ENCODE measurements at places on chromosomes 1 and 21. TPM values are rescaled to one million over a fixed set of nuclear protein-coding genes. Genes with fewer than 3 reads are reported as not detected.
A peak's percentile ranks its signal among the peaks of the same experiment; 100 is the strongest.

DNA sequence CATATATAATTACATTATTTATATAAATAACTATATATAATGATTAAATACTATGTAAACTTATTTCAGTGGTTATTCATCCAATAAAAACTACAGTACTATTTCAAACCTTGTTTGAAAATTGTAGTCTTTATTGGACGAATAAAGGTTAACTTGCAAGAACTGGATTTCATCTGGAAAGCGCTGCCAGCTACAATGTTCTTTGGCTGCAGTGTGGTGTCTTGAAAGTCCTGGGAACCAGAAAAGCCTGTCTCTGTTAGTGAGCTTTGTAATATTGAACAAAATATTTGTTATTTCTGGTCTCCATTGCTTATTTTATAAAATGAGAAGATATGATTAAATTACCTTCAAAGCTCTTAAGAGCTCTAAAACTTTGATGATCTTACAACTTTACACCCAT is 763.6 kb downstream of the ADGRL2 start:
- no peak for DNase-seq

DNA sequence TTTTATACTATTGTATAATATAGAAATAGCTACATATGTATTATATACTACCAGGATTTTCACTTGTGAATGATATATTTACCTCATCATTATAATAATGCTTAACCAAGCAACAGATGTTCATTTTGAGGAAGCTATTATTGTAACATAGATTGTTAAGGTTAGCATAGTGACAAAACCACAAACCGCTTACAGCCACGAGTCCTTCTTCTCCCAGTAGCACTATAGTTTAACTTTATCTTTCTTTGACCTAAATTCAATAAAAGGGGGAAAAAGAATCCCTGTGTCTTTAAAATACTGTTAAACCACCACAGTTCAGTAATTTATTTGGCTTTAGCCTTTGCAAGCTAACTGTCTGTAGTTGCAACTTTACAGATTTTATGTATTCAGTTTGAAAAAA is 1039.4 kb upstream of the B3GALT2 start:
- DNase-seq, result no peak

DNA sequence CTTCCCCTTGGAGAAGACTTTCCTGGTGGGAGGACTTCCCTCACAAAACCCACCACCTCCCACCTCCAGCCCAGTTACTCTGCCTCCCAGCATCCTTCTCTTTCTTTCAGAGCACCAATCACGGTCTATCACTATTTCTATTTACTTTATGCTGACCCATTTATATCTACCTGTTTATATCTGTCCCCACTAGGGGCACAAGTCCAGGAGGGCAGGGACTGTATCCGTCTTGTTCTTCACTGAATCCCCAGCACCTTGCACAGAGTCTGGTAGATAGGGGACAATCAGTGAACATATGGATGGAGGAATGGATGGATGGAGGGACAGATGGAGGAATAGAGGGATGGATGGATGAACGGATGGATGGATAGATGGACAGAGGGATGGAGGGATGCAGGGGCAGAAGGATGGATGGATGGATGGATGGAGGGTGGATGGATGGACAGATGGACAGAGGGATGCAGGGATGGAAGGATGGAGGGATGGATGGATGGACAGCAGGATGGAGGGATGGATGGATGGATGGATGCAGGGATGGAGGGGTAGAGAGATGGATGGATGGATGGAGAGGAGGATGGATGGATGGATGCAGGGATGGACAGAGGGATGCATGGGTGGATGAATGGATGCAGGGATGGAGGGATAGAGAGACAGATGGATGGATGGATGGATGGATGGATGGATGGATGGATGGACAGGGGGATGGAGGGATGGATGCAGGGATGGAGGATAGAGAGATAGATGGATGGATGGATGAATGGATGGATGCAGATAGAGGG is 5.5 kb downstream of the C1QB start:
- no peak for DNase-seq

DNA sequence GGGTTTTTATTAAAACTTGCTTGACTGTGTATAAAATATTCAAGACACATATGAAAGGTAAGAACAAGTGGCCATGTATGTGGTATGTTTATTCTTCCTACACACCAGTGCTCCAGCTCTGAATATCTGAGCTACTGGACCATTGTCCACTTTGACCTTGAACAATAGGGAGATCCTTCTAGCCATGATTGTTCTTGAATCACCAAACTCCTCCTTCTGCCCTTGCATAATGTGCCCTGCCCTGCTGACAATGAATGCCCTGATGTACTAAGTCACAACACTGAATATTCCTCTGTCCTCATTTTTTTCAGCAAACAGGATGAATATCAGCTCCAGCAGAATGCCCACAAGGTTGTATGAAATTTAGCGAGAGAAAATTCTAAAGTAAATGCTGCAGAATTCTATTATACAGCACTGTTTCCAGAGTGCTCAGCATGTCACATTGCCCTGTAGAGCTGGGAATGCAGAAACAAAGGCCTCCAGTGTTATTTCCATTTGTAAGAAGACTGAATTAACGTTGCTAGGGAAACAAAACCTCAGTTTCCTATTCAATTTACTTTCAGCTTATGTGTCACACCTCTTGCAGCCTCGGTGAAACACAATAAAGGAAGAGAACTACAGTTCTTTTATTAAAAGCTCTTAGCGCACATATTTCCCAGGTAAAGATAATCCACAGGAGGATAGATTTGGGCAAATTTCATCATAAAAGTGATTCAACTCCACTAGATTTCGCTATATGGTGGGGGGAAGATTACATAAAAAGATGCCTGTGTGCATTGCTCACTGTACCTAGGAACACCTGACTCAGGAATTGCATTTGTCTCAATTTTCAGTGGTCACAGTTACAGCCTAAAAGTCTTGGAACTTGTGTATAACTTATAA is 187.4 kb upstream of the ATP1B1 start:
- no peak for DNase-seq

- no peak for DNase-seq
Measured at GRCh38 chr1:207804721-207805468, 53.0 kb downstream of the CD46 start.

- no peak for DNase-seq
Measured at GRCh38 chr1:11342621-11343032, 69.6 kb downstream of the UBIAD1 start.

DNA sequence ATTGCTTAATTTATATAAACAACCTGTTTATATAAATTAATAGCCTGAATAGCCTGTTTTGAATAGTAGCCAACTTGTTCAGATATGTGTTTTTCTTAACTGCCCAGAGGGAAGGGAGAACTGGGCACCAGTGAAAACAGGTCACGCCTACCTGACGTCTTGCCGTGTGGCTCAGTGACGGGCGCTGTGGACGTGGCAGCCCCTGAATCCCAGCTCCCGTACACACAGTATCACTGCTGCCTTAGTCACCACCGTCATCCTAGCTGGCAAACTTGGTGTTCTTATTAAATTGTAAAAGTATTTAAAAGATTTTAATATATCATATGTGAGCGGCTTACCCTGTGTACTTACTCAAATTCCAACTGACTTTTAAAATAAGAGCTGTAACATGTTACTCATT is 35.4 kb upstream of the TRAPPC10 start:
- no peak for DNase-seq

DNA sequence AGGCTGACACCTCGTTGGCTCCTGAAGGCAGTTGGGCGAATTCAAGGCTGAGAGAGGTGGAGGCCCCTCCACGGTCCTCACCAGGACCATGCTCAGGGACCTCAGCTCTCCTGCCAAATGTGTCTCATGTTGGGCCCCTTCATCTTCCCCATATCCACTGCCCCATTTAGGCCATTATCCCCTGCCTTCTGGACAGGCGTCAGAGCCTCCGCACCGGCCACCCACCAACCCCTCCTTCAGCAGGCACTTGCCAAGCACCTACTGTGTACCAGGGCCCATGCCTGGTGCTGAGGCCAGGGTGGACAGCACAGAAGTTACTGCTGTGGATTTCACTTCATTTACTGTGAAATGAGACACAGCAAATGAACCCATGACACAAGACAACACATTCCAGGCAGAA is 325.8 kb downstream of the MATN1 start:
- DNase-seq, result no peak

GRCh38 chr21:28266061-28266460 is 726.6 kb downstream of the LTN1 start:
- DNase-seq, result no peak

GRCh38 chr21:35156293-35157278 is 107.5 kb upstream of the RUNX1 start:
- no peak for DNase-seq

- DNase-seq, result no peak
Measured at GRCh38 chr1:225482421-225482950, 54.6 kb upstream of the LBR start.

- no peak for DNase-seq
Measured at GRCh38 chr1:200437556-200438203, 27.8 kb upstream of the ZNF281 start.

GRCh38 chr1:110067893-110068645 is 2.4 kb downstream of the ALX3 start:
- no peak for DNase-seq

GRCh38 chr21:40886931-40887330 is 40.0 kb upstream of the DSCAM start:
- no peak for DNase-seq

- no peak for DNase-seq
Measured at GRCh38 chr1:243763806-243764205, 86.2 kb downstream of the AKT3 start.

- no peak for DNase-seq
Measured at GRCh38 chr1:201617157-201617556, 78.2 kb downstream of the NAV1 start.

- DNase-seq, result no peak
Measured at GRCh38 chr1:15153842-15154479, 414 bp downstream of the TMEM51 start.

DNA sequence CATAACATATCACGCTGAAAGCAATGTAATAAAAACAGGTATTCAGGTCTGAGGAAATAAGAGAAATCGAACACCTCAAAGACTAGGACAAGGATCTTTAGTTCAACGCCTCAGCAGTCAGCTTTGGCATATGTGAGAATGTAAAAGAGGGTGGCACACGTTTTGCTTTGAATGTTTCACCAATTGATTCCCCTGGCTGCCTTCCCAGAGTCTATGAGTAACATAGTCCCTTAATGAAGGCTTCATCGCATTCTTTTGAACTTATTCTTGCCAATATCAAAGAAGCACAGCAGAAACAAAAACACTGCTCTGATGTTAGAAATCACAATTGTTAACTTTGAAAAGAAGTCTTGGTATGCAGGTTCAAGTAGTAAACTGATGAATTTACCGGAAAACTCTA is 764.8 kb downstream of the ADGRL2 start:
- DNase-seq, result peak; percentile 82

GRCh38 chr1:208524376-208524775 is 280.2 kb upstream of the PLXNA2 start:
- no peak for DNase-seq

- no peak for DNase-seq
Measured at GRCh38 chr1:52028328-52028727, 5.3 kb downstream of the KTI12 start.

DNA sequence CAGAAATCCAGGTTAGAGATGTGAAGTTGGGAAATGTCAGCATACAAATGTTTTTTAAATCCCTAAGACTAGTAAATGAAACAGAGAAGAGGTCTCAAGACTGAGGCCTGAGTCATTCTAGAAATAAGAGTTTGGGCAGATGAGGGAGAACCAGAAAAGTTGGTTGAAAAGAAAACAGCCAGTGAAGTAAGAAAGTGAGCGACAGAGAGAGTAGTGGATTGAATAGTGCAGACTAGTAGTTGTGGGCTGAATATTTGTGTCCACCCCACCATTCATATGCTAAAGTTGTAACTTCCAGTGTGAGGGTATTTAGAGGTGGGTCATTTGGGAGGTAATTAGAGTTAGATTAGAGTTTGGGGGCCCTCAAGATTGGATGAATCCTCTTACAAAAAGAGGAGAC is 889.2 kb downstream of the TTLL7 start:
- DNase-seq, result no peak

- no peak for DNase-seq
Measured at GRCh38 chr1:165454091-165454610, 9.2 kb upstream of the RXRG start.

DNA sequence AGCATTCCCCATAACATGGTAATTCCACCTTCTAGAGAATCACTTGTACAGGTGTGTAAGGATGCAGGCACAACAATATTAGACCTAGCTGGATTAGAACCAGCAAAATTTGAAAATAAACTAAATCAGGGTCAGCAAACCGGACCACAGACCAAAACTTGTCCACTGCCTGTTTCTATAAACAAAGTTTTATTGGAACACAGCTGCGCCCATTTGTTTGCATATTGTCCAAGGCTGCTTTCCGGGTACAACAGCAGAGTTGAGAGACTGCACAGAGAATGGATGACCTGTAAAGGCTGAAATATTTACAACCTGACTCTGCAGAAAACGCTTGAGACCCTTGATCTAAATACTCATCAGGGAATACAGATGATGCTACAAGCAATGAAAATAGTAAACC is 73.6 kb upstream of the SLC45A1 start:
- DNase-seq, result no peak

DNA sequence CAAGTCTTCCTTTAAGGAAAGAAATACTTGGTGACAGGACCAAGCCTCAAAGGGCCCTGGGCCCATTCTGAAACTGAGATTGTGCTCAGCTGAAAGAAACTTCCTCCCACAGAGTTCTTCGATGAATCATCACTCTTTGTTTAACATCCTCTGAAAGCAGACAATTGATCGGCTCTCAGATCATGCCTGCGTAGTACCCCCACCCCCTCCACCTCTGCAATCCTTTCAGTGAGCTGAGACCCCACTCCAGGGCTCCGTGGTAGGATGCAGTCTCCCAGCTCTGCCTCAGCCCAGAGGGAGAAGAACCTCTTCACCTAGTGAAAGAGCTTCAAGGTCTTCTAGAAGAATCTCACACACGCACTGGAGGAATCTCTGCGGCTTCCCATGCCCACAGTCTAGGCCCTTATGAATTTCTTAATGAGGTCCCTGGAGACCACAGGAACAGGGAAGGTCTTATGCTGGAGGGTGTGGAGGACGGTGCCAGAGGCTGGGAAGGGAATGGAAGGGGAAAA is 104.9 kb upstream of the SOD1 start:
- DNase-seq, result peak; percentile 19

DNA sequence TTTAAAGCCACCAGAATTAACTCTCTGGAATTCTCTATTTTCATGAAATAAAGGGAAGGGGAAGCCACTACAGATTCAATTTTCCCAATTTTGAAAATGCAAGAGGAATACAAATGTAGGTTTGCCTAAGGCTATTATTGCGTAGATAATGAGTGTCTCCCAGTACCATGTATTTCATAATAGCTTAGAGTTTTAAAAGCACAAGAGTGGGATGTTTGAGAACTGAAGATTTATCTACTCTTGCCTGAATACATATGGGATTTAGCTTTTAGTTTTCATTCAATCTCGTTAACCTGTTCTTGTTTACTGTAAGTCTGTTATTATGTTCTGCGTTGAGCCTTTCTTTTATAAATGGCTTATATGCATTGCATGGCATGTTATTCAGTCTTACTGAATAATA is 795.1 kb downstream of the BRINP3 start:
- no peak for DNase-seq

- no peak for DNase-seq
Measured at GRCh38 chr21:25512095-25513081, 94.9 kb downstream of the MRPL39 start.

Gene TNN
- not detected for total RNA-seq

Gene SERPINC1
- 0.25 TPM for total RNA-seq

Gene RNPC3
- total RNA-seq, result 6.4 TPM

Gene OR2L3
- total RNA-seq, result not detected

Gene ELAPOR1
- not detected for total RNA-seq

Gene OR2T5
- not detected for total RNA-seq

Gene IRF6
- 99.7 TPM for total RNA-seq

Gene OR2L5
- not detected for total RNA-seq

Gene MYOG
- total RNA-seq, result not detected

Gene SERINC2
- 131 TPM for total RNA-seq

Gene FALEC
- not detected for total RNA-seq

Gene BCAN
- 0.17 TPM for total RNA-seq

Gene KIRREL1
- total RNA-seq, result 119 TPM
